ENCODE measurements at places on chromosomes 11 and 22. TPM values are rescaled to one million over a fixed set of nuclear protein-coding genes. Genes with fewer than 3 reads are reported as not detected.

Gene METTL15
- polyA plus RNA-seq = 7.8 TPM

- no peak for DNase-seq
Observed at GRCh38 chr11:75435571-75435925, 2.5 kb upstream of the KLHL35 start.

DNA sequence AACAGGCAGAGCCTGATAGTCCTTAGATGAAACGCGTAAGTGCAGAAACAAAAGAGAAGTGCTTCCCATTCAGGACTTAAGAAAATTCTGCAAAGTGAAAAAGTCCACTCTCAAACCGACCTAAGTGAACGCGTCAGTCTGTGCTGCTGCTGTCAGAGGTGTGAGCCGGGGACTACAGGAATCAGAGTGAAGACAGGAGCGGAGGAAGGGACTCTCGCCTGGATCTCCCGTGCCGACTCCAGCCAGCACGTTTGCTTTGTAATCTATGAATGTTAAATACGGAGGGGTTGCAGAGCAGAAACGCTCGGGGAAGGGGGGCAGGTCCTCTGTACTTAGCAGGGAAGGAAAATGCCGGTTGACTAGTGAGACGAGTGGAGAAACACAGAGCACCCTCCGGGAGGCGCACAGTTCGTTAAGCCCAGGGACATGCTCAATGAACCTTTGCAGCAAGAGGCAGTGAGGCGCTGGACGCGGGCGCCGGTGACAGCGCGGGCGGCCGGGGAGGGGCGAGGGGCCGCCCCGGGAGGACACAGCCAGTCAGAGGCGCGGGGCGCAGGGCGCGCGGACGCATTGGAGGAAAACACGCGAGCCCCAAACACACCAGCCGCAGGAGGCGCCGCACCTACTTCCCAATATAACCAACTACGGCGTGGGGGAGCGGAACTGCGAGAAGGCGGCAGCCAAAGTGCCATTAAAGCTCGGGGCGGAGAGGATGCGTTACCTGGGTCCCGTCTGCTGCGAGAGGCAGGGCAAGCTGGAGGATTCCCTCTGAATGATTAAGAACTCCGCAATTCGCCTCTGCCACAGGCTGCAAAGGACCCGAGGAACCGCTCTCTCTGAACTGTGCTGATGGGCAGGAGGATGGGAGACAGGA, at the start of gene CNTN5:
Gene CNTN5 (plus strand): TSS at position 598 of the 874 bp plus-strand sequence.
- DNase-seq = peak; percentile 39

DNA sequence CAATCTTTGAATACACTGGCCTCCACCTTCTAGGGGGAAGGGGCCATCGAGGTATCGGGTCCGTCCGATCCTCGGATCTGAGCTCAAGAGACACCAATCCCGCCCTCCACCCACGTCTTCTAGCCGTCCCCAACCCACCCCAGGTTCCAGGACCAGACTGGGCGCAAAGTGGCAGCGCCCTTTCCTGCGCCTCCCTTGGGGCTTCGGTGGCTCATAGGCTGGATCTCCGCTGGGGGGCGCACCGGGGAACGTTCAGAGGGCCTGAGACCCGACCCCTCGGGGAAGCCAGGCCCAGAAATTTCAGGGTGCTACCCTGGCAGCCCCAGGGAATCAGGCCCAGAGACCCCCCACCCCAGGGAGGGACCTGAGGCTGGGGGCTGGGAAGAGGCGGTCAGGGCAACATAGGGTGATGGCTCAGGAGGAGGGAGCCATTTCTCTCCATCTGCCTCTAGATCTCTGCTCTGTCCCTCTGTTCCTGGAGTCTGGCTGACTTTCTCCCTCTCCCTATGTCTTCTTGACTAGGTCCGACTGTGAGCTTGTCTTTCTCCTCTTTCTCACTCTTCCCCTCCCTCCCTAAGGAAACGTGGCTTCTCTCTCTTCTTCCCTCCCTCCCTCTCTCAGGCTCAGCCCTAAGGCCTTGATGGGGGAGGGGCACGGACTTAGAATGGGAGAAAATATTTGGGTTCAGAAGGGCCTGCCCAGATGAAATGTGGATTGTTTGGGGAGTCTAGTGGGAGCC, 1.1 kb downstream of the CREB3L1 start:
- peak; percentile 67 for DNase-seq

- no peak for DNase-seq
Observed at GRCh38 chr11:100963375-100963774, 166.2 kb downstream of the PGR start.

Measured in adrenal gland (tissue), 19 donors.